ENCODE measurements at places on chromosomes 3 and 15.

DNA sequence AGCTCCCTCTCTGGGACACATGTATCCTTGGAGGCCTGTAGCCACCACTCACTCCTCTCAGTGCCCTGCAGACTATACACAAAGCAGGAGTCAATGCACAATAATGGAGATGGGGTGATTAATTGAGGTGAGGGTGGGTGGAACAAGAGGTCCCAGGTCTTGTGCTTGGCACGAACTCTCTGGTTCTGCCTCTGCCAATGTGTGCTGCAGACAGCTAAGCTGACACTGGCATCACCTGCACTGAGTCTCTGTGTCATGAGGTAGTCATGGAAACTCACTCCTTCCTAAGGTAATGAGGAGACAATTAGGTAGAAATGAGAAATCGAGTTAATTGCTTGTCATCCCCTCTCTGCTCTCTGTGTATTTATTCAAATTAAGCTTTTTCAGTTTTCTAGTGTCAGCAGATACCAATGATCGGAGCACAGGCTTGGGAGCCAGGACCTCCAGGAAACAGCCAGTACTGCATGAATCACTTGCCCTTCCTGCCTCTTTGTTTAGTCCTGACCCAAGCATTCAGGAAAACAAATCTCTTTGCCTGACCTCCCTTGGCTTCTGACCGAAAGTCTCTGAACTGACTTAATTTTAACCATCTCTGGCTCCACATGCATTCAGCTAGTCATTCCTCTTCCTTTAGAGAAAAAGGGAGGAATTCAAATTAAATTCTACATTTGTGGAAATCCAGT, 56.7 kb downstream of the DRD3 start:
- DNase-seq: no peak

DNA sequence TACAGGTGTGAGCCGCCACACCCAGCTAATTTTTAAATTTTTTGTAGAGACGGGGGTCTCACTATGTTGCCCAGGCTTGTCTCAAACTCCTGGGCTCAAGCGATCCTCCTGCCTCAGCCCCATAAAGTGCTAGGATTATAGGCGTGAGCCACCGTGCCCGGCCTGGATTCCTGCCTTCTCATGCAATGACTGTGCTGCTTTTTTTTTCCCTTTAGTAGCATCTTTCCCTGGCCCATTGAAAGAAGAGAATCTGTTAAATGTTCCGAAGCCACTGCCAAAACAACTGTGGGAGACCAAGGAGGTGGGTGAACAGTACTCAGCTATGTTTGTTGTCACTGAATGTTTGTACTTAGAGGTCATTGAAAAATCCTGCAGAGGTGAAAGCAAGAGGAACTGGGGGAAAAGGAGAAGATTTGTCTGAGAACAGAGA, 88.0 kb downstream of the CRTC3 start:
- no peak for DNase-seq

- DNase-seq: no peak
Measured at GRCh38 chr15:32918547-32918946, 200.7 kb downstream of the GREM1 start.

DNA sequence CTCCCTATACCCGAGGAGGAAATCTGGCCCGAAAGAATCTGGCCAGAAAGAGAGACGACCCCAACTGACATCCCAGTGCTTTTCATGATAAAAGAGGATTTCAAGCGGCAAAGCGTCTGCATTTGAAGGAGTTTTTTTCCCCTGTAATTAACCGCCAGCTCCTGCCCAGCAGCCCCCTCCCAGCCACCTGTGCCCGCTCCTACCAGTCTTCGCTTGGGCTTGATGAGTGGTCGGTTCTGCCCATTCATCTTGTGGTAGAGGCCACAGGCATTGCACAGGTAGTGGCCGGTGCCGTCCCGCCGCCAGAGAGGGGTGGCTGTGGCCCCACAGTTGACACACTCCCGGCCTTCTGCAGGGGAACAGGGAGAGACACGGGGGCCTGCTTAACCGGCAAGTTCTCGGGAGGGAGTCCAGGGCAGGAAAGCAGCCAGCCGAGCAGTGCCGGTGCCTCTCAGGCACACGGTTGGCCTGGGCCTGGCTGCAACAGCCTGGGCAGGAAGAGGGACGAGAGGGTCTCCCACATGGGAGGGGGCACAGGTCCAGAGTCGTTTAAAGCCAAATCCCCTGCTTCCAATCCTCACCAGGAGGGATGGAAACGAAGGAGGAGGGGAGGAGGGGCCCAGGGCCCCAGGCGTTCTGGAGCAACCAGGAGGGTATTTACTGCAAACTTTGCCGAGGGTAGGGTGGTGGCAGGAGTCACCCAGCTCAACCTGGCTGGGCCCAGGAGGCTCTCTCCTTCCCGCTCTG, 9.2 kb downstream of the GATA2 start:
- DNase-seq: no peak

- no peak for DNase-seq
Measured at GRCh38 chr3:81778678-81779182, 17.3 kb upstream of the GBE1 start.

- DNase-seq: no peak
Measured at GRCh38 chr3:105367406-105368213, 901 bp downstream of the ALCAM start.

DNA sequence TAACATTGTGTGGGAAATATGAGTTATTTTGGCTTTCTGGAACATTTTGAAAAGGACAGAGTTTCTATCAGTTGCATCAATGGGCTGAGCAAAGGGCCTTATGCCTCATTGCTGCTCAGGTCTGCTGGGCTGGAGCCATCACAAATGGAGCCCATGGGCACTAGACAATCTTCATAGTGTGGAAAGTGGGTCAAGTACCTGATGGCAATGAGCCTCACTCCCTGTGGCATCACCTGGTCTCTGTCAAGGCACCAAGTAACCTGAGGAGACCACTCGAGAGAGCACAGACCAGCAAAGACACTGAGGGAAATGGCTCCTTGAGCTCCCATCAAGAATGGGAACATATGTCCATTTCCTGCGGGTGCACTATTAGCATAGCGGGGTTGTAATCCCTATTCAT, 96.7 kb upstream of the PPP2R3A start:
- DNase-seq: no peak

DNA sequence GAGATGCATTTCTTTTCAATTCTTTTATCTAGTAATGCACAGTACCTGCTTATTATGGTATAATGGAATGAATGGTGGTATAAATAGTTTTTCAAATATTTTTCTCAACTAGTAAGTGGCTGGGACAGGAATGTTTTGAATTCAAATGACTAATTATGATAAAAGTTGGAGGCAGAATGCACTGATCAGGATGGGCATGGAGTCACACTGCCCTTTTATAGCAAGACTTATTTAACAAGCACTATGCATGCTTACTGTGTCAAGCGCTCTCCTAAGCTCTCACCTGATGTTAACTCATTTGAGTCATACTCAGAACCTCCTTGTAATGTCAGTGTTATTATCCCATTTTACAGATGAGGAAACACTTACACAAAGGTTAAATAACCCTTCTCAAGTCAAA, 221.8 kb downstream of the FEZF2 start:
- DNase-seq: no peak

- no peak for DNase-seq
Measured at GRCh38 chr3:194067949-194068362, 68.0 kb upstream of the HES1 start.

DNA sequence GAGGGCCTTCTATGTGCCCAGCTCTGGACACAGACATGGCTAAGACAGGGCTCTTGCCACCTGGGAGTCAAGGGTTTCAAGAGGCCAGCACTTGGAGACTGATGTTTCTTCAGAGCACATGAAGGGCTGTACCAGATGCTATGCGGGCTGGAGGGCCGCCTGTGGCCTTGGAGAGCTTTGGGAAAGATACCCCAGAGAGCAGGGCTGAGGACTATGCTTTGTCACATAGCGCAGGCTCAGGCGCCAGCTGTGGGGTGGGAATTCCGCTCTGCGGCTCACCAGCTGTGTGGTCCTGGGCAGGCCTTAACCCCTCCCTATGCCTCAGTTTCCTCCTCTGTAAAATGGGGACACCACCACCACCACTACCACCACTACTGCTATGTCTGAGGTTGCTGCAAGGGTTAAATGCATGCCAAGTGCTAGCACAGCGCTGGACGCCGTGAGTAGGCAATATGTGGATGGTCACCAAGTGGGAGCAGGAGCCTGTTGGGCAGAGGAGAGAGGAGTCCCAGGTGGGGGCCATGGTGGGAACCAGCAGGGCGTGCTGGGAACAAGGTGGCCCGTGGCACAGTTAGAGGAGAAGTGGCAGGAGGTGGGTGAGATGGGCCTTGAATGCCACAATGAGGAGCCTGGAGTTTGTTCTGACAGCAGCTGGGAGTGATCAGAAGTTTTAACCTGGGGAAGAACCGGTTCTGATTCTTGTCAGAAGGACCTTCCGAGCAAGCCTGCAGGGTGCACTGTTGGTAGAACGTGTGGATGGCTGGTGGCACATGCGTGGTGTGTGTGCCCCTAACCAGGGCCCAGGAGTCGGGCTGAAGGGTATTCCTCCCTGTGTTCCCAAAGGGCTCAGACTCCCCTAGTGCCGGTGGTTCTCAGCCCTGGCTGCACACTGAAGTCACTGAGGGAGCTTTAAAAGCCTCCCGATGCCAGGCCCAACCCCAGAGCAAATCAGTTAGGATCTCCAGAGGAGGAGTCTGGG, 41.7 kb downstream of the FEM1B start:
- no peak for DNase-seq

DNA sequence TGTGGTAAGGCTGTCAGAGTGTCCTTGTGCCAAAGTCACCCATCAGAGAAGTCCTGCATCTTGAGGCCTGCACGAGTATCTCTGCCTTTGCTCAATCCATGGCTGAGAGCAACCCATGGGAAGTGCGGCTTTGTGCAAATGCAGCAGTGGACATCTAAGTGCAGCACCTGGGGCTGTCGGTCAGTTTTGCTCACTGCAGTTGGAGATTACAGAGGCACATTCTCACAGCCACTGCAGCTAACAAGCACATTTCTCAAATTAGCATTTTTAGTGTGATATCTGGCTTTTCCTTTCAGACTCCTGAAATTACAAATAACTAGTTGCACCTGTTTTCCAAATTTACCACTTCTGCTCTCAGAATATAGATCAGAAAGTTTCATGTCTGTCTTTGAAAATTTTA, 81.5 kb upstream of the DAZL start:
- no peak for DNase-seq

- DNase-seq: no peak
Measured at GRCh38 chr15:87608238-87609028, 648.1 kb downstream of the NTRK3 start.

DNA sequence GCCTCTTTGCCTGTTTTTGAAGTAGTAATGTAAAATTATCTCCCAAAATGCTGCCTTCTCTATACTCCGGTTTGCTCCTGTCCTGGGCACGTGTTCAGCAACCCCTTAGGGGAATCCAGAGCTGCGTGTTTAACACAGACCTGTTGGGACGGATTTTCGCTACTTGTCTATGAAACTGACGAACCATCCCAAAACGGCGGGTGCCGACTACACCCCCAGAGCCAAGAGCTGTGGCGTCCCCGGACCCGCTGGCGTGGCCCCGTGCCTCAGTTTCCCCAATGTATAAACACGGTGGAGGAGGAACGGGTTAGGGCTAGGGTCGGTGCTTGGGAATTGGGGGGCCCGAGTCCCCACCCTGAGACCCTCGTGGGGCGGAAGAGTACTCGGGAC, 473 bp downstream of the FHIT start:
- no peak for DNase-seq

DNA sequence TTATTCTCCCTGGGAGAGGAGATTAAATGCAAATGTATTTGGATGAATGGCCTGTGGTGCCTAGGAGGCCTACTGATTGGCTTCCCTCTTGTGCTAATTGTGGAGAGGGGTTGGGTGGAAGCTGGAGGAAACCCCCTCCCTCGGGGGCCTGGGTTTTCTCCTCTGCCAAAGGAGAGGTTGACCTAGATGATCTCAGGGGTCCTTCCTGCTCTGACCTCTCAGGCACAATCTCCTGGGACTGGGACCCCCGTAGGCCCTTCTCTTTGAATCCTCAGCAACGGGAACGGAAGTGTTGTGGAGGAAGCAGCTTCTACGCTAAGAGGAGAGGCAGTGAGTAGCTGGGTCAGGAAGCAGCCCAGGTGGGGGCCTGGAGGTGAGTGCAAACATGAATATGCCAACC, 40.5 kb upstream of the MAGEF1 start:
- DNase-seq: no peak

- no peak for DNase-seq
Measured at GRCh38 chr15:53834214-53834613, 74.8 kb upstream of the WDR72 start.

DNA sequence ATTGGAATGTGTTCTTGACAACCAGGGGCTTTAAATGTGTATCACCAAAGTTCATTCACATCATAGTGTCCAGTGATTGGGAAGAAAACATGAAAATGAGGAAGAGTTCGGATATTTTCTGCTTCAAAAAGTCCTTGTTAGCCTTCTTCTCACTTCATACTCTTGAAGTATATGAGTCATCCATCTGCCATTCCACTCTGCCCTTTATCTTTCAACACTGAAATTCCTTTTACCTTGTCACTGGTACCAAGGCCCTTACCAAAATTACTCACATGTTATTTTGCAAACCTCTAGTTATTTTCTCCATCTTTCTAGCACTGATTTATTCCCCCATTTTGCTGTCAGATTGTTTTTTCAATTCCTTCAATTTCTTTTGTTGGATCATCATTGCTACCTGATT, 32.5 kb downstream of the OR5H15 start:
- DNase-seq: no peak

- DNase-seq: no peak
Measured at GRCh38 chr3:186596568-186597287, 16.1 kb upstream of the AHSG start.

GRCh38 chr15:64552281-64552948, 92.0 kb downstream of the ZNF609 start:
- DNase-seq: no peak

DNA sequence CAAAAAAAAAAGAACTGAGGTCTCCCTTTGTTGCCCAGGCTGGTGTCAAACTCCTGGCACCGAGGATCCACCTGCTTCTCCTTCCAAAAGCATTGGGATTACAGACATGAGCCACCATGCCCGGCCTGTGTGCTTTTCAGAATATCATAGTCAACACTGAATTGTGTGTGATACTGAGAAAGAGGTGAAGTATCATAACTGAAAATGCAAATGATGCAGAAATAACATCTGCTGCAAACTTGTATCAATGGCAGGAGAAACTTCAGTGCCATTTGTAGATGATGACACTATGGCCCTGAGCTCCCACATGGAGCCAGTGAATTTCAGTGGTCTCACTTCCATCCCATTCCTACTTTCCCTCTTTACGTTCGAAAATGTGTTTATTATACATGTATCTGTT, 21.9 kb downstream of the IL12A start:
- DNase-seq: no peak

- no peak for DNase-seq
Measured at GRCh38 chr3:126100269-126100633, 16.3 kb upstream of the SLC41A3 start.

DNA sequence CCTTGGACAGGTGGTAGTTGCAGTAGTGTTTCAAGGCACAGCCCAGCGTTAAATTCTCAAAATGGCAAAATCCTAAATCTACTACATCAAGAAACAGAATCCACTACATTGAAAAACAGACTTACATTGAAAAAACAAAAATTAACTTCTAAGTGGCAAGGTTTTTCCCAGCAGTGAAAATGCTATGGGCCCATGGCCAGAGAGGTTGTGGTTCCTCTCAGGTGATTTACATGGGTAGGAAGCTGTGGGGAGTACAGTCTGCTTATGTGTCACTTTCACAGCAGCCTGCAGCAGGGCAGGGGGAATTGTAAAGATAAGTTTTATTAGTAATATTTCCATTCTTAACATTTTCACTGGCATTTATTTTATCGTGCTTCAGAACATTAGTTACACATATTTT, 24.9 kb downstream of the TTC14 start:
- no peak for DNase-seq

Data from HS-27A (cell line).